SK-MEL-5 (cell line): ENCODE measurements at places on chromosomes 3 and 15.
A peak's percentile ranks its signal among the peaks of the same experiment; 100 is the strongest.

DNA sequence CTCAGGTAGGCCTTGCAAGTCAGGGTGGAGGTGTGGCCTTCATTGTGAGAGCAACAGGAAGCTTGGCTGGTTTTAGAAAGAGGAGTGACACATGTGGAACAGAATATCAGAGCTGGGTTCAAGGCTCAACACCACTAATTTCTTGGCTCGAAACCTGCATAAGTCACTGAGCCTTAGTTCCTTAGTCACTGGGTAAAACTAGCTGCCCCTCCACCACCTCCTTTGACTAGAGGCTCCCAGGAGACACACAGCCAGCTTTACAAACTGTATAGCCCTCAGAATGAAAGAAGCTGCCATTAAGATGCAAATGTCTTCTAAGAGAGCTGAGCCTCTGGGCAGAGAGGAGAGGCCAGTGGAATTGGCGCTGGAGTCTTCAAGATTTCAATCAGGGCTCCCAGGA lies 67.7 kb downstream of the CERS3 start:
- no peak for DNase-seq

- DNase-seq: no peak
Measured at GRCh38 chr3:129676985-129677384, 70.5 kb upstream of the PLXND1 start.

GRCh38 chr3:190303884-190304283 lies 18.4 kb downstream of the CLDN1 start:
- DNase-seq: no peak

DNA sequence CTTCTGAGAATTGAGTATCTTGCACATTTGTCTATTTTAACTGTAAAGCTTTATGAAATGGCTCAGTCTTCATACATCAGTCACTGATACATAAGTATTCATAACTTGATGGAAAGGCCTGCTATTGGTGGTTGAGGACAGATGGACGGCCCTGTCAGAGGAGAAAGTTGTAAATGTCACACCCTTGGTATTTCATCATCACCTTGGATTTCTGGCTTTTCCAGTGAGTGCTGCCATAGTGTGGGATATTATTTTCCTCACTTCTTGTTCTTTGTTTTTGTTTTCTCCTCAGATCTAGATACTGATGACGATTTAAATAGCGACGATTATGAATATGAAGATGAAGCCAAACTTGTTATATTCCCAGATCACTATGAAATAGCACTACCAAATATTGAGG lies 47.9 kb downstream of the USP13 start:
- no peak for DNase-seq

- DNase-seq: no peak
Measured at GRCh38 chr15:85826756-85827515, 32.2 kb upstream of the KLHL25 start.

DNA sequence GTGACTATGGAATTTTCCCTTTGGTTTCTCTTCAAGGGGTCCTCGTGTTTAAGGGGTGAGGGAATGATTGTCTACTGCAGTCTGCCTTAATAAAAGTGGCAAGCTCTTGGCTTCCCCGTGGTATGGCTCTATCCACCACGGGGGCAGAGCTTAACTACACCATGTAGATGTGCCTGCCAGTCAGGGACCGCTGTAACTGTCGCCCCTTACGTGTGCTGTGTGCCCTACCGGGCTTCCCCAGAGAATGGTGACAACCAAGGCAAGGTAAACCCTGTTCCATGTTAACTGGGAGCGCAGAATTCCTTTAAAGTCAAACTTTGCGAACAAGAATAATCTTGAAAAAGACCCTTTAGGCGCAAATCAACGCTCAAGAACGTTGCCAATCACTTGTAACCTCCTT lies 966 bp upstream of the C3orf80 start:
- DNase-seq: no peak

GRCh38 chr15:76386926-76387325 lies 50.4 kb downstream of the ISL2 start:
- no peak for DNase-seq

DNA sequence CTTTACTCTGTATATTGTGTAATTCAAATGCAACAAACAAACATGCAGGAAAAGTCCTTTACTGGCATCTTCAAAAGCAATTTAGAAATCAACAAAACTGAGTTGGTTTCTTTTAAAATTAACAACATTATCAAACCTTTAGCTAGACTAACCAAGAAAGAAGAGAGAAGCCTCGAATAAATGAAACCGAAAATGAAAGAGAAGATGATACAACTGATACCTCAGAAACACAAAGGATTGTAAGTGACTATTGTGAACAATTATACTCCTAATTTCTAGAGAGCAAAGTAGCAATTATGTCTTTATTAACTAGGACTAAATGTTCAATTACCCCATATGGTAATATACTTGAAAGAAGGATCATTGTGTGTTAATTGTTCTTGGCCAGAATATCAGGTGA lies 49.2 kb upstream of the P3H2 start:
- no peak for DNase-seq

- peak; percentile 70 for DNase-seq
Measured at GRCh38 chr3:113287803-113288648, 76.7 kb downstream of the BOC start.

GRCh38 chr15:89395461-89395871 lies 60.8 kb upstream of the POLG start:
- no peak for DNase-seq

- DNase-seq: peak; percentile 60
Measured at GRCh38 chr15:99928429-99928981, 195.3 kb upstream of the LYSMD4 start.

DNA sequence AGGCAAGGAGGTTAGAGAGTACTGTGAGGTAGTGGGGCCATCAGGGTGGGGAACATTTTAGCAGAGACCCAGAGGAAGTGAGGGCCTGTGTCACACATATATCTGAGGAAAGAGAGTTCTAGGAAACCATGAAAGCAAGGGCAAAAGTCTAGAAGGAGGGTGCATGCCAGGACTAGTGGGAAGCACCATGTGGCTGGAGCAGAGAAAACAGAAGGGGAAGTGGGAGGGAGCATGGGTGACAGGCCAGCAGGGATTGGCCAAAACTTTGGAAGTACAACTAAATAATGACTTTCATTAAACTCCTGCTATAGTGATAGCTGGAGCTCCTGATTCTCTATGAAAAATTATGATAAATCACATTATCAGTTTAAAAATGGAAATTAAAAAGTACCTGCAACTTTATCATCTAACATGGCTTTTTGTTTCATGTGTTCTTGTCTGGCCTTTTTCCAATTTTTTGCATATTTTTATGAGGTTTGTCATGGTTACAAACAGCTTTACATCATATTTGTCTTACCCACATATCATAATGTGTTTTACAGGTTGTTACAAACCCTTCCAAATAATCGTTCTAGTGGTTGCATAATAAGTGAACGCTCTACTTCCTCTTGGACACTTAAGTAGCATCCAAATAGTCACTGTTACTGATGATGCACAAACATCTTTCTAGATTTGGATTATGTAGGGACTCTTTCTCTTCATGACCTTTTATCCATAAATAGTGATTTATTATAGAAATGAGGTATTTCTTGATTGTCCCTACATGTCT lies 168.3 kb downstream of the NEK10 start:
- DNase-seq: no peak

GRCh38 chr3:66423791-66424190 lies 77.0 kb downstream of the LRIG1 start:
- no peak for DNase-seq

GRCh38 chr15:59867086-59867855 lies 136.8 kb upstream of the FOXB1 start:
- no peak for DNase-seq

DNA sequence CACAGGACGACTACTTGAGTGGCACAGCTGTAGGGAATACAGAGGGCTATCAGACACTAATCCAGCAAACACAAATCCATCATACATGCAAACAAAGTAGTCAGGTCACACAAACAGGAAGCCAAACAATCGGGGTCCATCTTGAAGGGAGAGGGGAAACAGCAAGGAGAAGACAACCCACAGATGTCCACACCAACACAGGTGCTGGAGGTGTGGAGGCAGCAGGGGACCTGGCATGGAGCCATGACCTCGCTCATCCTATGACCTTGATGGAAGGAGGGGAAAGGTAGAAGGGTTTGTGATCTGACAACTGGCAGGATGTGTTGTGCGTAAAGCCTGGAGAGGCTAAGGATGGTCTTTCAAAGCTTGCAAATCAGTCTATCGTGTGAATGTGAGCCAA lies 39.9 kb upstream of the SKOR1 start:
- no peak for DNase-seq
